Smooth muscle cell of the umbilical artery (primary cell): ENCODE measurements at places on chromosomes 6 and 20. TPM values are rescaled to one million over a fixed set of nuclear protein-coding genes. Genes with fewer than 3 reads are reported as not detected.

Gene ARMH2
- not detected in 2 replicates for total RNA-seq

Gene SPDEF
- total RNA-seq = not detected in 2 replicates

Gene SLC17A1
- total RNA-seq = not detected in 2 replicates

Gene C20orf141
- total RNA-seq = not detected in 2 replicates

Gene IL17F
- not detected in 2 replicates for total RNA-seq

Gene SNPH
- 11.6 and 13.5 TPM in 2 replicates for total RNA-seq

Gene ELMO2
- total RNA-seq = 33.0 and 37.0 TPM in 2 replicates

Gene IL17A
- total RNA-seq = not detected in 2 replicates

Gene KHDRBS2
- total RNA-seq = not detected in 2 replicates

Gene PARD6B
- total RNA-seq = 0.37 and 0.59 TPM in 2 replicates
